Pericardium fibroblast (primary cell): ENCODE measurements at places on chromosomes 11 and 22. TPM values are rescaled to one million over a fixed set of nuclear protein-coding genes. Genes with fewer than 3 reads are reported as not detected.

NCR3LG1 gene
- total RNA-seq: 7.7 and 9.3 TPM in 2 replicates

FAT3 gene
- total RNA-seq: 0.23 and 0.68 TPM in 2 replicates

FOLR1 gene
- total RNA-seq: 2.5 TPM in 1 of 2 replicates, not detected in the other

FOLR3 gene
- not detected in 2 replicates for total RNA-seq

BATF2 gene
- total RNA-seq: 0.12 and 0.51 TPM in 2 replicates

ESAM gene
- total RNA-seq: 0.35 and 6.4 TPM in 2 replicates

ASCL2 gene
- total RNA-seq: 0.17 TPM in 1 of 2 replicates, not detected in the other

DEUP1 gene
- not detected in 2 replicates for total RNA-seq

NELL1 gene
- total RNA-seq: not detected in 2 replicates

C11orf86 gene
- total RNA-seq: not detected in 2 replicates

LUZP2 gene
- total RNA-seq: 2.6 TPM in 1 of 2 replicates, not detected in the other

SCUBE2 gene
- total RNA-seq: 0.68 and 2.8 TPM in 2 replicates

PNPLA3 gene
- total RNA-seq: 3.4 and 4.0 TPM in 2 replicates

RTN4R gene
- 1.2 and 2.6 TPM in 2 replicates for total RNA-seq

CCDC15 gene
- 1.0 and 1.1 TPM in 2 replicates for total RNA-seq

TMPRSS4 gene
- total RNA-seq: not detected in 2 replicates

ANKK1 gene
- 0.12 TPM in 1 of 2 replicates, not detected in the other for total RNA-seq

SRPRA gene
- total RNA-seq: 52.3 and 81.1 TPM in 2 replicates

TAF6L gene
- total RNA-seq: 13.7 and 17.6 TPM in 2 replicates

FLRT1 gene
- 0.12 and 0.60 TPM in 2 replicates for total RNA-seq

SLC35C1 gene
- 13.8 and 32.9 TPM in 2 replicates for total RNA-seq

MS4A12 gene
- not detected in 2 replicates for total RNA-seq

DCHS1 gene
- 2.3 TPM in 2 replicates for total RNA-seq

POTEH gene
- not detected in 2 replicates for total RNA-seq
